ENCODE measurements at places on chromosomes 5 and 9.

DNA sequence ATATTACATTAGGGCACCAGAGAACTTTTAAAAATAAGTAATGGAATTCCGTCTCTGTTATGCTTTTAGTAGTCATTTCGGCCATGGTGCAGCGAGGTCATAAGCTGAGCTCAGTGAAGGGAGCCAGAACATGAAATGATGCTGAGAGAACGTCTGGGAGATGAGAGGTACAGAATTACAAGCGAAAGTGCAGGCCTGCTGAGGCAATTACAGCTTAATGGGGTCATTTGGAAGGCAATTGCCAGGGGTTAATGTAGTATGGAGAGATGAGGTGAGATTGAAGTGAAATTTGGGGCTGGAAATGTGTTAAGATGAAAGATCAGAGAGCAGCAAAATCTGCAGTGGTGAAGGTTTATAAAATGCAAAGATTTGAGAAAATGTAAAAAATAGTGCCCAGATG is 96.5 kb downstream of the PBX3 start:
- DNase-seq = no peak

GRCh38 chr5:177982956-177983355 is 13.1 kb downstream of the PROP1 start:
- DNase-seq = no peak

DNA sequence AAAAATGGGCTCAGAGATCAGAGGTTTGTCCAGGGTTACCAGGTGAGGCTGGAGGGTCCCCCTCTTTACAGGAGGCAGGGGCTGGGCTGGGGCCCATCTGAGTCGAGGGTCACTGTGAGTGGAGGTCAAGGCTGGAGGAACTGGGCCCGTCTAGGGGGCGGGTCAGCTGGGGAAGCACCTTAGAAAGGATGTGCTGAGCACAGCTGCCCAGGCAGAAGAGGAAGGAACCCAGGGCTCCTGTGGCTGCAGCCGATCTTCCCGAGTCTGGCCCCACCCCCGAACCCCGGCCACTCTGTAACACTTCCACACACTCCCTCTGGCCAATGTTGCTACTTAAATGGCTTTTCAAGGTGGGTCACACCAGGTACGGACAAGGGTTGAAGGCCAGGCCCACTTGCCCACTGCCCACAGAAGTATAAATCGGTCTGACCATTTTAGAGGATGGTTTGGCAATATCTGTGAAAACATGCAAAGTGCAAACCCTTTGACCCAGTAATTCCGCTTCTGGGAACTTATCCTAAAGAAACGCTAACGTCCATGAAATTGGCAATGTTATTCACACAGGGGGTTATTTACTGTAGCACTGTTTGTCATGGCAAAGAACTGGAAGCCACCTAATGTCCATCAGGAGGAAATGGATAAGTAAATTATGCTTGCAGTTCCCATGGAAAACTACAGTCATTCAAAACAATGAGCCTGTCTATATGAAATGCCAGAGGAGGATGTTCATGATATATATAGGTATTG is 30.5 kb upstream of the EEIG1 start:
- no peak for DNase-seq

DNA sequence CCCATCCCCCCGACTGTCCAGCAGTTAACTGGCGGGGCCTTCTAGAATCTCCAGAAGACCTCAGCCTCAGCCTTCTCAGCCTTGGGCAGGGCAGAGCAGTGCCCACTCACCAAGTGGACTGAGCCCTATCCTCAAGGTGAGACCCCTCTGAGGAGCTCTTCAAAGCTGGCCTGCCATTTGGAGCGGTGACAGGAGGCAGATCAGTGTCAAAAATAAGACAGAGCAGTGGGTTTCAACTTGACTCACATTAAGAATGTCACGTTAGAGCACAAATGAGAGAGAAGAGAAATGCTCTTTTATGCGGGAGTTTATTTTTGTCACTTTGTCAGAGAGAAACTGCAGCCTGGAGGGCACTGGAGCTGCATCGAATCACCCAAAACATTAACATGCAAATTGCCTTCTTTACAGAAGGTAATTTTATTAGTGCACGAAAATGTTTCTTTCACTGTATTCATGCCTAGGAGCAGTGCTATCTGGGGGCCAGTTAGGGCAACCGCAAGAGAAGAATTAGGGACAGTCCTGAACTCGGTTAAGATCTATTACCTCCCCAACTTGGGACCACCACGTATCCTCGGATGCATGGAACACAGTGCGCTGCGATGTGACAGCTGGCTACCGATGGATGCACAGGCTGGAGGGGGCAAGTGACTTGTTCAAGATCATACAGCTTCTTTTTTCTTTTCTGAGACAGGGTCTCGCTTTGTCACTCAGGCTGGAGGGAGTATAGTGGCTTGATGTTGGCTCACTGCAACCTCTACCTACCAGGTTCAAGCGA is 188.5 kb downstream of the DAB2IP start:
- DNase-seq = no peak

DNA sequence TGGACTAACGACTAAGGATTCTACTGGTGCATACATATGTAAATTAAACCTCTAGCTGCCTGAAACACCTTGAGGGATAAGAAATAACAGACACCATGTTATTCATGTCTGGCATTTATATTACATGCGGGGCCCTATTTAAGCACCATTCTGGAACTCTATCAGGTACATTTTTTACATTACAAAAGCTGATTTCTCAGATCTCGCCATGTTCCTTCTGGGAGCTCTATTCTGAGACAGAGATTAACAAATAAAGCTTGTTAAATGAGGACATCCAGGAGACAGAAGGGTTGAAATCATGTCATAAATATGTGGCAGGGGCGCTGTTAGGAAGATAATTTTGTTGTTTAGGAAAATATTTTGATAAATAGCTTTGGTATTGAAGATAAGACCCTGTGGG is 93.4 kb upstream of the SLIT3 start:
- DNase-seq = no peak

DNA sequence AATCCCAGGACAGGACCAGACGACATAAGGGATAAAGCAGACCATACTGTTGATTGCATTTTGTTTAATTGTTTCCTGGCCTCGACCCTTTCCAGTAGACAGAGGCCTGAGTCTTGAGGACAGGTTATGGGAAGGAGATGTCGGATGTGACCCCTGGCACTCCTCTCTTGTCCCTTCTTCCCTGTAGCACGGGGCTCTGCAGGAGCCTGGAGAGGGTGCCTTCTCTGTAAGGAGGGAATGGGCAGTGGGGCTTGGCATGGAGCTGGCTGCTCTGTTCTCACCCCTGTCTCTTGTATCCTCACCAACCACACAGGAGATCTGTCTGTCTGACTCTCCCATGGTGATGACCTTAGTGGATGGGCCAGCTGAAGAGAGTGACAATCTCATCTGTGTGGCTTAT is 40.1 kb upstream of the SLC2A8 start:
- no peak for DNase-seq

DNA sequence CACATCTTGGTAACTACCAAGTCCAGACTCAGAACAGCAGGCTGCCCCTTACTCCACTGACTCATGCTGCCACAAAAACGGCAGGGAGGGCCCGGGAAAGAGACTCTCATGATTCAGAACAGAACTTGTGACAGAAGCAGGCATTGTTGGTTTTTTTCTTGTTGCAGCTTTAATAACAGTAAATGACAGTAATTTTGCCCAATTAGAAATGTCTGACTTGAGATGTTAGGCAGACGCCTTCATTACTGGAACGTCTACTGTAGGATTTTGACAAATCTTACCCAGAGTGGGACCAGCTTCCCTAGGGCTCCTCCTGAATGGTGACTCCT is 77.9 kb downstream of the SEMA5A start:
- DNase-seq = no peak

DNA sequence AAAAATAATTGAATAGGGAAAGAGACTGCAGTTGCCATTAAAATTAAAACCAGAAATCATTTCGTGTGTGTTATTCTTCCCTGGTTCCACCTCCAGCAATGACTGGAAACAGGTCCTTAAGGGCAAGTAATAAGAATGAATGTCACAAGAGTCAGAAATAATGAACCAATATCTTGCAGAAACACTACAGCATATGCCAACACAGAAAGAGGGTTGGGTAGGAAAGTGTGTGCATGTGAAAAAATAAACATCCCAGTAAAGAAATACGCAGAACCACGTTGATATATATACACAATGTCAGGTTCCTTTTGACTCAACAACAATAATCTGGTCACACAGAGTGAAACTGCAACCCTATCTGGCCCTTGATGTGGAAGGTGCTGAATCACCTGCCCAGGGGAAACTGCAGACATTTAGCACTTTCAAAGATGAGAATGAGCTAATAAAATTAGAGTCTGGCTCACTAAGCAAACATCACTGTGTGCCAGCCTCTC is 15.0 kb downstream of the HMHB1 start:
- DNase-seq = no peak

DNA sequence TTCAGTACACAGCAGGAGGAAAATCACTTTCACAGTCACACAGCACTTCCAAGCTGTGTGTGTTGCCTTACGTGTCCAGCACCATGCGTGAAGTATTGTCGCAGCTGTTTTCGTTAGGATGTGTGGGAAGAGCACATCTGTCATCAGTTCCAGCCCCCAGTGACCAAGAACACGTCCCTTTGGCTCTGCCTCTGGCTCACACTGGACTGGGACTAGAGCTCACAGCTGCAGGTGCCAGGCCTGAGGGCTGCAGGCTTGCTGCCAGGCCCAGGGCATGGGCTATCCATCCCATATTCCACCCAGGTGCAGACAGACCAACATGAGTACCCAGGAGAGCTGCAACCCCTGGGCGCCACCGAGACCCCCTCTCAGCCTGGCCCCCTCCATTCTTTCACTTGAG is 60.5 kb upstream of the ANKRD33B start:
- no peak for DNase-seq

GRCh38 chr5:34061993-34062392 is 19.0 kb upstream of the C1QTNF3 start:
- DNase-seq = no peak

- no peak for DNase-seq
Observed at GRCh38 chr5:75049456-75050351, 2.7 kb downstream of the GCNT4 start.

DNA sequence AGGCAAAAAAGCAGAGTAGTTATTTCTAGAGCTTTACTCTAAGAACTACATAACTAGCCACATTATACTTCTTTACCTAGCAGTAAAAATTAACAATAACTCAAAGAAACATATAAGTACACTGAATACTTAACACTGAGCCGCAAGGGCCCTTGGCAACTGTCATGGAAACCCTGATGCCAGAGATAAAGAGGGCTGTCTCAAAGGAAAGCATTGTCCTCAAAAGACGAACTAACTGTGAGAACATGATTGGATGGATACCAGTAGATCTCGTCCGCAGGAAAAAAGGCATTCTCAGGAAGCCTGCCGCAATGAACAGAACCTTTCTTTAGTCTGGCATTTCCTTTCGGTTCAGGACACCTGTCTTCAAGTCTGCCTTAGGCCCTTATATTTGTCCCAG is 379.0 kb upstream of the SLC30A5 start:
- no peak for DNase-seq

GRCh38 chr5:53011233-53011632 is 22.1 kb downstream of the ITGA2 start:
- no peak for DNase-seq

DNA sequence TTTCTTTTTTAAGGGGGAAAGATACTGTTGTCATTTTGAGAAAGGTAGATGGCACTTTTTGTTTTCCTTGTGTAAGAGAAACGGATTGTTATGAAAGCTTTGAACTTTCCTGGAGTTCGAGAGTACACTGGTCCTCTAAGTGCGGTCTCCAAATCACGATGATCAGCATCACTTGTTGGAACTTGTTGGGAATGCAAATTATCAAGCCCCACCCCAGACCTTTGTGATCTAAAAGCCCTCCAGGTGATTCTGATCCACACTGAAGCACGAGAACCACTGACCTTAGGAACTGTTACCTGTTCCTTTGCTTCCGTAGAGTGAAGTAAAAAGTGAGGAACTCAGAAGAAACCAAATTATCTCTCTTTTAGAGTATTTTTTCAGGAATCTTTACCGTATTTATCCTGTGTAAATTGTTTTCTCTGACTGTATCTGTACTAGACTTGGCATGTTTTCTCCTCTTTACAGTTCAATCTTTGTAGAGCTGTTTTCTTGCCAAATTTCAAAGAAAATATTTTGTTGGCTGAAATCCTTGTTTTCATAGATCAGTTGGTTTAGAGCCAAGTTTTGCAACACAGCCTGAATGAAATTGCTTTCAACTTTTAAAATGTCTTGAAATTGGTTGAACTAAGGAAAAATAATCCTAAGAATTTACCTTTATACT is 4.0 kb downstream of the MAT2B start:
- DNase-seq = no peak

- no peak for DNase-seq
Observed at GRCh38 chr5:55481293-55481855, 53.4 kb downstream of the PLPP1 start.

DNA sequence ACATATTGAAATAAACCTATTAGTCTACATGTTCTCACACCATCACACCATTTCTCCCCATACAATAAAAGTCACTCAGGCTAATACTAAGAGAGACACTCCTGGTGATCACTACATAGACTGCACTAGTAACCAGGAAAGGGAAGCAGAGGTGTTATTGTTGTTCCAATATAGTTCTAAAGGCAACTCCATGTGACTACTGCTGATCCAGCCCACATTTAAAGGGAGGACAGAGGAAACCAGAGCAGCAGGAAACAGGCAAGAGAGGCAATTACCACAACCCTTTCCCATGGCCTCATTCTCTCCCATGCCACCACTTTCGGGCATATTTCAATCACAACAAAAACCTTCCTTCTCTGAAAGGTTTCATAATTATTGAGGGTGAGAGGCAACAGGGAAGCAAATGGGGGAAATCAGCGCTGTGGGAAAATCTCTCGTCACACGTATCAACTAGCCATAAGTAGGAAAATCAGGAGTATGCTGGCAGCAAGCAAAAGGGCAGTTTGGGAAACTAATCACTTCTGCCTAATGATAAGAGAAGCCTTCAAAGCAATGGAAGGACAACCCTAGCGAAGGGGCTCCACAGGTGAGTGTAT is 1.8 kb downstream of the UBAP2 start:
- DNase-seq = no peak

GRCh38 chr5:137989419-137989818 is 43.5 kb downstream of the FAM13B start:
- no peak for DNase-seq
